Cerebellar nuclear complex (tissue), 1 donor: ENCODE measurements at places on chromosomes 1 and 21.

DNA sequence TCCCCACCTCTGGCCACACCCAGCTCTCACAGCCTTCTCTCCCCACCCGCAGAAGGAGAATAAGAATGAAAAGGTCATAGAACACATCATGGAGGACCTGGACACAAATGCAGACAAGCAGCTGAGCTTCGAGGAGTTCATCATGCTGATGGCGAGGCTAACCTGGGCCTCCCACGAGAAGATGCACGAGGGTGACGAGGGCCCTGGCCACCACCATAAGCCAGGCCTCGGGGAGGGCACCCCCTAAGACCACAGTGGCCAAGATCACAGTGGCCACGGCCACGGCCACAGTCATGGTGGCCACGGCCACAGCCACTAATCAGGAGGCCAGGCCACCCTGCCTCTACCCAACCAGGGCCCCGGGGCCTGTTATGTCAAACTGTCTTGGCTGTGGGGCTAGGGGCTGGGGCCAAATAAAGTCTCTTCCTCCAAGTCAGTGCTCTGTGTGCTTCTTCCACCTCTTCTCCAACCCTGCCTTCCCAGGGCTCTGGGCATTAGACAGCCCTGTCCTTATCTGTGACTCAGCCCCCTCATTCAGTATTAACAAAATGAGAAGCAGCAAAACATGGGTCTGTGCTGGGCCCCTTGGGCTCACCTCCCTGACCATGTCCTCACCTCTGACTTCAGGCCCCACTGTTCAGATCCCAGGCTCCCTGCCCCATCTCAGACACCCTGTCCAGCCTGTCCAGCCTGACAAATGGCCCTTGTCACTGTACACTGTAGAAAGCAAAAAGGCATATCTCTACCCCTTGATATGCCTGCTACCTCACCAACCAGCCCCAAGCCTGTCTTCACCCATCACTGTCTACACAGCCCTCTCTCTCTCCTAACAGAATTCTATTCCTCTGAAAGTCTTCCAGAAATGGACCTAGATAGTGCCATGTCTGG, 3.2 kb downstream of the S100A9 start:
- DNase-seq, result no peak

DNA sequence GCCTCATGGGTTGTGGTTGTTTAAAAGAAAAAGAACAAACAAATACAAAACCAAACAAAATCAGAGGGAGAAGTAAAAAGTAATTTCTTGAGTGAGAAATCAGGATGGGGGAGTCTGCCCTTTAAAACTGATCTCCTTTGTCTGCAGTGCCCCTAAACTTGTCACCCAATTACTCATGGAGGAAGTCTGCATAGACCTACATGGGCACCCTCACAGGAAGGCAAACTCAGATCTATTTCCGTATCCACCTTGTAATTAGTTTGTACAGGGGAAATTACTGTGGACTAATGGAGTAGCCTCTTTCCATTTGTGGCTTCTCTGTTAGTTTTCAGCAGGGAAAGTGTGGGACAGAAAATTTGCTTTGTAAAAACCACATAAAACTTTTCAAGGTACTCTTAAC, 600.4 kb downstream of the ADGRL2 start:
- no peak for DNase-seq

GRCh38 chr1:215584389-215584788, 17.3 kb downstream of the KCTD3 start:
- DNase-seq, result no peak

GRCh38 chr1:213332491-213332890, 281.4 kb downstream of the RPS6KC1 start:
- DNase-seq, result no peak

DNA sequence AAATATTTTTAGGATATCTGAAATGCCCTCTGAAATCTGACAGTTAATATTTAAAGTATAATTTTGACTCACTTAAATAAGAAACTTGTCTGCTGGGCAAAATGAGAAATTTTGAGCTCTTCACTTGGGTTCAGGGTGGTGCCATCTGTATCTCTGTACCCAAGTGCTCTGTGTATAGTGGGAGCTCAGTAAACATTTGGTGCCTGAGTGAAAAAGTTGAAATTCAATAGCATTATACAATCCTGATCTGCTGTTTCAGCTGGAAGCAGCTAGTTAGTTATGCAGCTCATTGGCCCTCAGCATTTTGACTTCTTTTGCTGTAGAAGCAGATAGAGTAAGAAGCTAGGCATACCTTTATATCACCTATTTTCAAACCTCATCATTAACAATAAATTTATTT, 73.3 kb downstream of the RPE65 start:
- no peak for DNase-seq

- no peak for DNase-seq
These were observed 6.2 kb downstream of the TUFT1 start for GRCh38 chr1:151546011-151546925.

GRCh38 chr1:7290971-7291970, 479.8 kb upstream of the VAMP3 start:
- DNase-seq, result no peak

DNA sequence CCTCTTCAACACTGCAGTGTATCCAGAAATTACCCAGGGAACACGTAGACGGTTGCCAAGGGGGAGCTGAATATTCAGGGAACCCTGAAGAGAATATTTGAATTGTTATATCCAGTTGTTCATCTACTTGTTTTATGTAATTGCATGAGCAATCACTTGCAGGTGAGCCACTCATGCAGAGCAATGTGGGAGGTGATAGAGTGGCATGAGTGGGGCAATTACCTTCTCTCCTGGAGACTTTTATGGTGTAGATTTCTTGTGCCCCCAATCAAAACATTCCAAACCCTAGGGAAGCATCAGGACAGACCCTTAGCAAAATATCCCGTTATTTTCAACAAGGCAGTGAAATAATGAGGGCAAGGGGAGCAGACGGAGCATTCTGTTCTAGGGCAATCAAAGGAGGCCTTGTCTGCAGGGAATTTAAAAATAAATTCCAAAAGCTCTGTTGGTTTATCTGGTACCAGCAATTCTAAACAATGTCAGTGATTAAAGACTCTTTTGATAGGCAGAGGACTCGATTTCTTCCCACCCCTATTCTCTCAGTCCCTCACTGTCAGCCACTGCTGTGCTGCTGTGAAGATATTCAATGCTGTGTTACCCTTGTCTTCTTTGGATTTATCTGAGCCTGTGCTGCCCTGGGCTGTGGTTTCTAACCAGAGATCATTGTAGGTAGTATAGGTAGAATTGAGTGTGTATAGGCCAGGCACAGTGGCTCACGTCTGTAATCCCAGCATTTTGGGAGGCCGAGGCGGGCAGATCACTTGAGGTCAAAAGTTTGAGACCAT, 180.2 kb upstream of the MAP1LC3C start:
- no peak for DNase-seq

DNA sequence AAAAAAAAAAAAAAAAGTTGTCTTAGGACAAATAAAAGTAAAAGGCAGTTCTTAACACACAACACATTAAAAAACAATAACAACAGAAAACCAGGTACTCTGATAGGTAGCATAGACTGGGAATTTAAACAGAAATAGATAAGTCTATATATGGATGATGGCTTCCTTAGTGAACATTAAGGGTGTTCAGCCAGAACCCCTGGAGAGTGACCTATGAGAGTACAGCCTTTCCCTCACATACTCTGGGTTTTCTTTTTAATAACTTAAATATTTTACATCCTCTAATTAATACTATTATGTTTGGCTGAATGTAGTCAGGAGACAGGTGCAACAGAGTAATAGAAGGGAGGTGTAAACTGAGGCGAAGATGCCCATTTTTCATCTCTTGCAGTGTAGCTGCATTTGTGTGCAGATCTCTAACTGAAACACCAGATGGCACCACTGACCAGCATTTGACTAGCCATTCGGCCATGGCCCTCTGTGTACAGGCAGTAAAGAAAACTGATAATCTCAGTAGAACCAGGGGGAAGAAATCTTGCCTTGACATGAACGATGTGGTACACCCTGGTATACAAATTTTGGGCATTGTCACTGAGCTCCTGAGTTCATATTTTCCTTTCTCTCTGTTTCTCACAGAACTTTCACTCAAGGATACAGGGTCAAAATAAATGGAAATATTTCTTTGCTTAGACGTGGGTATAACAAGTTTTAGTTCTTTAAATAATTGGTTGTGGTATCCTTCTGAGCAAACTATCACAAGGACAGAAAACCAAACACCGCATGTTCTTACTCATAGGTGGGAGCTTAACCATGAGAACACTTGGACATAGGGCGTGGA, 7.6 kb downstream of the TTF2 start:
- DNase-seq, result no peak

GRCh38 chr1:22794647-22795365, 84.2 kb downstream of the EPHB2 start:
- DNase-seq, result no peak

DNA sequence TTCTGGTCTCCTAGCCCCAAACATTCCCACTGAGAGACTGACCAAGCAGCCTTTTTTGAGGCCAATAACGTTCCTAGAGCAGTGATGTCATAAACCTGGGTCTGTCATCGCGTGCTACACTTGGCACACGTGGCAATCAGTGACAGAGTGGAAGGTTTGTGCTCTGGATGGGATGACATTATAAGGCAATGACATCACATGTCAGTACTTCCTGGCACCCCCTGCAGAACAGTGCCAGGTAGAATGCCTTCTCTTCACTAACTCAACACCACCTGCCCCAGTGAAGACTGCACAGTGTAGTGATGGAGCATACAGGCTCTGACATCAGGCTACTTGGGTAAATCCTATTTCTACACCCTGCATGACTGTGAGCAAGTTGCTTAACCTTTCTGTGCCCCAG, 5.4 kb upstream of the ZNF648 start:
- no peak for DNase-seq

DNA sequence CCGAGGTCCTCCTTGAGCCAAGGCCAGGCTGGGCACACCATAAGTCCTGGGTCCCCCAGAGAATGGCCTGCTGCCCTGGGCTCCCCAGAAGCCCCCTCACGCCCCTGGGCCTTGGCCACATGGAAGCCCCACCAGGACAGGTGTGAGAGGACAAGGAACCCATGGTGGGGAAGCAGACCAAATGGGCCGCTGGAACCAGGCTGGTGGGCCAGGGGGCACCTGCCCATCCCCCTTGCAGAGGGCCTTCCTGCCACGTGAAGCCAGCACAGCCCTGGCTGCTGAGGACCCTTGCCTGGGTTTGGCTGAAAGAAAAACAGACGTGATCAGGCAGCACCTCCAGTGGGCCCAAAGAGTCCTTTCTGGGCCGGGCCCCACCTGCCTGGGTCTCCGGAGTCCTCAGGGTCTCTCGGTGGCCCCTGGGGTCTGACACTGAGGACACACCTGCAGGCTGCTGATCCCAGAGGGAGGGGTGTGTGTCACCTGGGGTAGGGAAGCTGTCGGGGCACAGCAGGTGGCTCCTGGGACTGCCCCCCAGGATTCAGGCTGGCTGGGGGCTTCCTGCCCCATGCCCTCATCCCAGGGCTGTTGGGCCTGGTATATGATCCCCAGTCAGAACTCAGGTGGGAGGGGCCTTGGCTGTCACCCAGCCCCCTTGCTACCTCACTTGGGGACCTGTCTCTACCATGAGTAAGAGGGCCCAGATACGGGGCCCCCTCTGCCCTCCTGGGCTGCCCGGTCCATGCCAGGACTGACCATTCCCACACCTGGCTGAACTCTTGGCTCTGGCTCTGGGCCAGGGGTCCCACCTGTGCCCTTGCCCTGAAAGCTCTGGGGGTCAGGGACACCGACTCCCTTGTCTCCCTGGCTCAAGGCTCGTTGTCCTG, 3.3 kb upstream of the SMYD3 start:
- no peak for DNase-seq

- DNase-seq, result no peak
These were observed 92.1 kb upstream of the POU3F1 start for GRCh38 chr1:38138498-38139233.

DNA sequence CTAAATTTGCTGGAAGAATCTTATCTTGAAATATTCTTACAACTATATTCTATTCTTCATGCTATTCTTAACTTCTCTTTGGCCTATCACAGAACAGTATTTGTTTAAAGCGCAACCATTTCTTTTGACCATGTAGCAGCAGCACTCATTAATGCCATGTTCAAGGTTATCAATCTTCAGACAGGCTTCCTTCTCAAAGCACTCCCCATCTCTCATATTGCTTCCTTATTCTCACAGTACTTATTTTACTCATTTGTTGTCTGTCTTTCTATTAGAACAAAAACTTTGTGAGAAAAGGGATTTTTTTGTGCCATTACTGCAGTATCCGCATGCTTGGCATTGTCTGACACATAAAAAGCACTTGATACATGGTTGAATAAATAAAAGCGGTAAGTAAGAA, 89.7 kb downstream of the ATP1B1 start:
- DNase-seq, result no peak

DNA sequence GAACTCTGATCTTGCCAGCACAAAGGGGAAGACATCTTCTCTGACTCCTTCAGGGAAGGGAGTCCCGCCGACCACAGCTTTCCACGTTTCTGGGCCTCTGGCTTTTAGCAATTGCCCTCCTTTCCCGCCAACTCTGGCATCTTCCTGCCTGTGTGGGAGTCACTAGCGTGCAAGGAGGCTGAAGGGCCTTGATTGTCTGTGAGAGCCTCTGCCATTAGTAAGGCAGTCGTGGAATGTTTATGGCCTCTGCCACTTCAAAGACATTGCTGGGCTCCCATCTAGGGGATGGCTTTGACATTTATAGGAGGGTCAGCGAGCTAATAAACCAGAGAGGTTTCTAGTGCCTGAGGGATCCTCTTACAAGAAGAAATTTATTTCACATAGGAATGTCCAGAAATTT, 14.3 kb upstream of the PROK1 start:
- DNase-seq, result no peak

DNA sequence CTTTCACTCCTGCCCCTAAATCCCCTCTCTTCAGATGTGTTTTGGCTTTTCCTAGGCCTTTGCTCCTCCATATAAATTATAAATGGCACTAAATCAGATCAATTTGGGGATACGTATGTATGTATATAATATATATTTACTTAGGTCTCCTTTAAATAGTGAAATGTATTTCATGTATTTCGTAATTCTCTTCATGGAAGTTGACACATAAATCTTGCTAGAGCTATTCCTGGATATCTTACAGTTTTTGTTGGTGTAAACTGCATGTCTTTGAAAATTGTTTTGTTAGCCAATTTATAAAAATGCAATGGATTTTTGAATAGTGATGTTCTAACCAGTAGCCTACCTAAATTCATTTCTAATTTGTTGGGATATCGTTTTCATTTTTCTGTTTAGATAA, 9.0 kb downstream of the RPF1 start:
- DNase-seq, result no peak

- DNase-seq, result no peak
These were observed 3.4 kb downstream of the IGSF21 start for GRCh38 chr1:18110968-18111367.

DNA sequence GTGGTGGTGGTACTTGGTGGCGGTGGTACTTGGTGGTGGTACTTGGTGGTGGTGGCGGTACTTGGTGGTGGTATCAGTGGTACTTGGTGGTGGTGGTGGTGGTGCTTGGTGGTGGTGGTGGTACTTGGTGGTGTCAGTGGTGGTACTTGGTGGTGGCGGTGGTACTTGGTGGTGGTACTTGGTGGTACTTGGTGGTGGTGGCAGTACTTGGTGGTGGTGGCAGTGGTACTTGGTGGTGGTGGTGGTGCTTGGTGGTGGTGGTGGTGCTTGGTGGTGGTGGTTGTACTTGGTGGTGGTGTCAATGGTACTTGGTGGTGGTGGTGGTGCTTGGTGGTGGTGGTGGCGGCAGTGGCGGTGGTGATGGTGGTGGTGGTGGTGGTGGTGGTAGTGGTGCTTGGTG, 20.2 kb downstream of the COQ8A start:
- no peak for DNase-seq

- DNase-seq, result no peak
These were observed 42.9 kb upstream of the CD53 start for GRCh38 chr1:110829955-110830553.

- no peak for DNase-seq
These were observed 26.4 kb downstream of the LDLRAP1 start for GRCh38 chr1:25569597-25570396.
